ENCODE measurements at places on chromosomes 11 and 22. TPM values are rescaled to one million over a fixed set of nuclear protein-coding genes. Genes with fewer than 3 reads are reported as not detected.

- H3K27ac ChIP-seq = peak overlapping the region; percentile 46
- H3K36me3 ChIP-seq = peaks cover 55% of the 10 kb centered on the region
- H3K4me1 ChIP-seq = peaks cover 26% of the 10 kb centered on the region
- no peak overlapping the region for H3K4me3 ChIP-seq
Observed at GRCh38 chr11:130872981-130873380, 43.3 kb downstream of the SNX19 start.

DNA sequence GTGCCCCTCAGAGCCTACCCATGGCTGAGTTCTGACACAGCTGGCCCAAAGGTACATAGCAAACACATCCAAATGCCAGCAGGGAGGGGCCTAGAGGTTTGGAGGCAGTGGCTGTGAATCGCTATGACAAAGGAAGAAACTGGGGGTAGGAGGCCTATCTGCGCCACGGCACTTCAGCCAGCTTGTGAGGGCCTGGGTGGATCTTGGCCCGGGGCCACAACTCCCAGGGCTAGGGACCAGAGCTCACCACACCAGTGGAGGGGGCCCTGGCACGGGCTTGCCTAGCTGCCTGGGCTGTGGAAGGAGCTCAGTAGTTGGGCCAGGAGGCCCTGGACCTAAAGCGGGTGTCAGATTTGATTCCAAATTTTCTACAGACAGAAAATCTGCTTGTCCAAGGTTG, 9.4 kb upstream of the NAP1L4 start:
- peaks cover 65% of the 10 kb centered on the region for H3K36me3 ChIP-seq
- H3K27ac ChIP-seq = peak overlapping the region; percentile 74
- no peaks in the 10 kb centered on the region for H3K27me3 ChIP-seq
- DNase-seq = no peak
- peaks cover 22% of the 10 kb centered on the region for H3K4me1 ChIP-seq

DNA sequence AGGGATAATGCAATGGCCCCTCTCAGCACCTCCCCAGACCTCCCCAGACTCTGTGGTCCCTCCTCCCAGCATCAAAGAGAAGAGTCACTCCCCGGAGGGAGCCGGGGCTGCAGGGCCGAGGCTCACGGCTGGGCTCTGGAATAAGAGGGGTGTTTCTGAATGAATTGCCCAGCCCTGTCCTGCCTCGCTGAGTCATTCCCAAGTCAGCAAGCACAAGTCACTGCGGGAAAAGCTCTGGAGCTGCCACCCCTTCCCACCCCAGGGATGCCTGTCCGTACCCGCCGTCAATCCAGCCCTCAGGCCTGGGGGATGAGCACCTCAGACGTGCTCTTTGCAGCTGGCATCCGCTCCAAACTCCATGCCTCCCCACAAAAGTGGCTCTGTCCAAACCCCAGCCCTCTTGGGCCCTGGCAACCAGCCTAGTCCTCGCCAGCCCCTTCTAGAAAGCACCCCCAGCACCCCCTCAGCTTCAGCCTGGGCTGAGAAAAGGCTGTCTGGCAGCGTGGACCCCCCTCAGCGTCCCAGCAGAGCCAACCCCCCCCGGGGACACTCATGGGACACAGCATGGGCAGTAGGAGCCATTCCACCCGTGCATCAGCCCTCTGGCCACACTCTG, 22.7 kb downstream of the CELSR1 start:
- H3K4me1 ChIP-seq = no peaks in the 10 kb centered on the region
- H3K27me3 ChIP-seq = no peaks in the 10 kb centered on the region
- DNase-seq = no peak
- H3K36me3 ChIP-seq = no peaks in the 10 kb centered on the region
- no peak overlapping the region for H3K4me3 ChIP-seq

SDHD gene
- 116 TPM for total RNA-seq

Data from esophagus muscularis mucosa (tissue), 4 donors.